ENCODE measurements at places on chromosomes 1 and 21.

- no peak for DNase-seq
Observed at GRCh38 chr1:65059930-65060538, 88.0 kb upstream of the AK4 start.

DNA sequence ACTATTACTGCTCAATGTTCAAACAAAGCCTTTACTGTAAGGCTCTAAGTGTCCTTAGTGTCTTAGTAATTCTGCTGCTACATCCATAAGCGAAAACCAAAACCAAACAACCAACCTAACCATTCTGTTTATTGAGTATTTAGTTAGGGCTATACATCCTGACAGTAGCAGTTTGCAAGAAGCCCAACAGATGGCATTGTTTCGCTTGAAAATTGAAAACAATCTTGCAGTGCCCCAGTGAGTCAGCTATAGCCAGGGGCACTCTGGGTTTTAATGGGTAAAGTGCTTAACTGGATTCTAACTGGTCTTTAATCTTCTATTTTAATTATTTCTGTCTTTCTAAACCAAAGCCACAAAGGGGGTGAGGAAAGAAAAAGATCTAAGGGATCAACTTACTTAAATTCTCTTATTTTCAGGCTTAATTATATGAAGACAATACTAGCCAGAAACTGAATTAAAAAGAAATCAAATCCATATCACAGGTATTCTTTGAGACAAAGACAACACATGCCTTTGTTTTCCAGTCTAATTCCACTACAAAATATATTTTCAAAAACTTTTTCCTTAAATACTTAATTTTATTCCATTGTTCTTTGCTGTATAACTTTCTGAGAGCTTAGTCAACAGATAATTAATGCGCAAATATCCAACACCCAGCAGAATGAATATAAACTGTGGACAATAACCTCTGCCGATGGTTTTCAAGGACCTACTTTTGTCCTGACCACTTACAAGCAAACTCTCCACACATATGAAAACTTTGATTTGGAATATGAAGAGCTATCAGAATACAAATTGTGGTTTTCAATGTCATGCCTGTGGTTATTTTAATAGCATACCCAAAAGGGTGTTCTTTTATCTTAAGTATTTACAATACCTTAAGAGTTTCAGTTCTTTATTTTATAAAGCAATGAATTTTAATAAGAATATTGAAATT is 15.2 kb downstream of the POGZ start:
- DNase-seq = peak; percentile 31

DNA sequence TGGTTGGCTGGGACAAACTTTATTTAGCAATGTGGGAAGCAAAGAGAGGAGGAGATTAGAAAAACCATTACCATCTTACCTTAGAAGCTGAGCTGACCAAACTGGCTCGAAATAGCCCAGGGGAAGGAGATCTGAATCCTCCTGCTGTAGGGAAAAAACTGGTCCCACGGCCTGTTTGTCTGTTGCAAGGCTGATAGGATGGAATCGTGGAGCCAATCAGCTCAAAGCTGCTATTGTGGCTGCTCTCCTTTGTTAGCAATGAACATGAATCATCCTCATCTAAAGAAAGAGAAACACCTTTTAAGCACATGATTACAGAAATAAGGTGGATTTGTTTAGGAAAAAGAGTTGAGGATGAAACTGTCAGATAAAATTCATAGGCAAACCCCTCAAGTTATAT is 21.5 kb downstream of the CLSPN start:
- no peak for DNase-seq

- no peak for DNase-seq
Observed at GRCh38 chr1:16009678-16010077, 5.6 kb downstream of the SRARP start.

GRCh38 chr1:248114890-248115289 is 19.9 kb downstream of the OR2L13 start:
- no peak for DNase-seq

DNA sequence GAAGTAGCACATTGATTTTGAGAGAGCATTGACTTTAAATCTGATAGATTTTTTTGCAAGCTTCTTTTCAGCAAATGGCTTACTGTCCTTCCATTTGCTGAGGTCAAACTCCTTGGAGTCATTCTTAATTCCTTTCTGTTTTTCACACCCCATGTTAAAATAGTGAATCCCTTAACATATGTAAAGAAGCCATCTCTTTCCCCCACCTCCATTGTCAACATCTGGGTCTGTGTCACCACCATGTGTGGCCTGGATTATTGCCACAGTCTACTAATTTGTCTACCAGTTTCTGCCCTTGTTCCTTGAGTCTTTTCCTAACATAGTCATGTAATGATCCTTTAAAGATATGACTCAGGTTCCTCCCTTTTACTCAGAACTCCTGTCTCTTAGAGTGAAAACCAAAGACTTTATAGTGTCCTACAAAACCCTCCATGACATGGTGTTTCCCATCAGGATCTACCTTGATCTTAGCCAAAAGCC is 104.7 kb downstream of the ST6GALNAC3 start:
- no peak for DNase-seq

- DNase-seq = no peak
Observed at GRCh38 chr21:38267991-38268863, 11.4 kb downstream of the KCNJ15 start.

DNA sequence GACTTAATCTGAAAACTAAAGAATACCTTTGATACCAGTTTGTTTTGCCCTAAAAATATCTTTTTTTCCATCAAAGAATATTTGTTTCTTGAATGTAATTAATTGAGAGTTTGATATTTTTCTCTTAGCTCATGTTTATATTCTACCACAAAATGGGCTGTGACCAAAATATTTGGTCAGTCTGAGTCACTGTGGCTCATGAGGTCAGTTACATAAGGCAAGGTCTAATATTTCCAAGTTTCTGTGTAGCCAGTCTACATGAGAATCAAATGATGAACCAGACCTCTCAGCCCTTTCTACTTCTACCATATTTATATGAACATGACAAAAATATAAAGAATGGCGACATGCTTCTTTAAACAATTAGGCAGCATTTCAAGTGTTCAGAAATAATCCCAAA is 83.0 kb upstream of the IVNS1ABP start:
- DNase-seq = no peak

DNA sequence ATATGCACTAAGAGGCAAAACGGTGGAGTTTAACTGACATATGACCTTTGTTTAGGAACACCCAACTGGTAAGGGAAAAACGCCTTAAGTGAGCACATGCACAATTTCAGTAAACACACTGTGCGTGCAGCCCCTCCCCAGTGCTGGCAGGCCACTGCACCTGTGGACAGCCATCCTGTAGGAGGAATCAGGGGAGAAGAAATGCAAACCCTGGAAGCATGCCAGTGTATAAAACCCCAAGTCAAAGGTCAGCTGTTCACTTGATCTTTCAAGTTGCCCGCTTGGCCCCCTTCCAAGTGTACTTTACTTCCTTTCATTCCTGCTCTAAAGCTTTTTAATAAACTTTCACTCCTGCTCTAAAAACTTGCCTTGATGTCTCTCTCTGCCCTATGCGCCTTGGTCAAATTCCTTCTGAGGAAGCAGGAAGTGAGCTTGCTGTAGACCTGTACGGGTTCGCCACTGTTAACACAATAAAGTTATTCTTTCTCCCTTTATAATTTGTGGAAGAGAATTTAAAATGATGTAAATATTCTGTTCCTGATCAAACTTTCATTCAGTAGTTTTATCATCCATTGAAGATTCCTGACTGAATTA is 31.8 kb downstream of the USP25 start:
- no peak for DNase-seq

DNA sequence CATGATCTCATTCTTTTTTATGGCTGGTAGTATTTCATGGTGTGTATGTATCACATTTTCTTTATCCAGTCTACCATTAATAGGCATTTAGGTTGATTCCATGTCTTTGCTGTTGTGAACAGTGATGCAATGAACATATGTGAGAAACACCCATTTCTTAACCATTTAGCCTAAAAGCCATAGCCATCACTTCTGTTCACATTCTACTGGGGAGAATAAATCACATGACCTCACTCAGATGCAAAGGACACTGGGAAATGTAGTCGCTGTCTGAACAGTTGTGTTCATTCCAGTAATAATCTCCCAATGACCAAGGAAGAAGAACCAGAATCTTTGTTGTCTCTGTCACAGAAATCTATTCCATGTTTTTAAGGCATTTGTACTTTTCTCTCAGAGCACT is 15.1 kb upstream of the PLA2G2E start:
- no peak for DNase-seq

- no peak for DNase-seq
Observed at GRCh38 chr21:33654412-33654811, 12.1 kb downstream of the ITSN1 start.

- no peak for DNase-seq
Observed at GRCh38 chr1:164228928-164229327, 330.1 kb upstream of the PBX1 start.

- no peak for DNase-seq
Observed at GRCh38 chr1:51285055-51285454, 45.3 kb downstream of the TTC39A start.

DNA sequence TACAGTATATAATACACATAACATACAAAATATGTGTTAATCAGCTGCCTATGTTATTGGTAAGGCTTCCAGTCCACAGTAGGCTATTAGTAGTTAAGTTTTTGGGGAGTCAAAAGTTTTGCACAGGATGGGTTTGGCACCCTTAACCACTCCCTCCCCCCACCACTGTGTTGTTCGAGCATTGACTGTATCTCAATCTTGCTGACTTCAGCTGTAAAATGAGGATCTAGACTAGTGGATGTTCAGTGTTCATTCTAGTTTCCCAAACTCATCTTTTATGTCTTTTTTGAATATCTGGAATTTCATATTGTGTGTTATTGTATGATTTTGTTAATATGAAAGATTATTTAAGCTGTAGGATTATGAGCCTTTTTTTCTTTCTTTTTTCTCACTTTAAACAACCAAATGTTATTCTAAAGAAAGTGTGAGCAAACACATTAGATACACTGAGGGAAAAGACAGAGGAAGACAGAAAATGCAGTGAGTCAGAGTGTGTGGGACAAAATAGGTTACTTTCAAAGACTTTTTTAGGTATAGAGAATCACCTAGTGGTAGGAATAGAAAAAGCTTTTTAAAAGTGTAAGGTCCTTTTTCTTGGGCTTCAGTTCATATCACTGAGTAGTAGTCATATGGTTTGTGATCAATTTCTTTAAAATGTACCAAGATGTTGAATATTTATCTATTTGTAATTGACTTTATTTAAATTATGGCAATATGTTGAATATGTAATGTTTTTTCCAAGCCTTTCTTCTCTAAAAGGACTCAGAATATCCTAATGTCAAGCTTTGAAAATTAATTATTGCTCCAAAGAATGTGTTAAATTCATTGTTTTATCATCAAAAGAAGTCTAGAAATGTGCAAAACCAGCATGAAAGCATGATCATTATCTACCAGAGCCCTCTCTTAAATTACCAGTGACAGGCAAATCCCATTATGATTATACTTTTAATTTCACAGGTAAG is 17.9 kb upstream of the CENPF start:
- peak; percentile 14 for DNase-seq

DNA sequence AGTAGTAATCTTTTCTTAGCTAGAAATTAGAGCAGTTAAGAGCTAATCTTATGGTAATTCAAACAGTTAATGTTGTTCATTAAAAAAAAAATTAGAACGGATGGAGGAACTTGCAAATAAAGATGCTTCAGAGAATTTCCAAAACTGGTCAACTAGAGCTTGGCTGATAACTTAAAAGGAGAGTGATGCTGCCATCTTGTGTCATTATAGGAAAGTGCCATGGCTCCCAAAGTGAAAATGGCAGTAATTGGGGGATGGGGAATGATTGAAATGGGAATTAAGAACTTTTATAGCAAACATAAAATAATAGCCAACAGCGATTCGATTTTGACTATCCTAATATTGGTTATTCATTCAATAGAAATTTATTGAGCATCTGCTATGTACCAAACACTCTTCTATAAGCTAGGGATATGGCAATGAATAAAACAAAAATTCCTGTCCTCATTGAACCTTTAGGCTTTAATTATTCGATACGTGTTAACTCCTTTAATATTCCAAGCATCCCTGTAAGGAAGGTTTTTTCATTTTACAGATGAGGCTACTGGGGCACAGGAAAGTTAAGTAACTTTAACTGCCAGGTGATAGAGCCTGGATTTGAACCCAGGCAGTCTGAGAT is 5.7 kb upstream of the PLPP3 start:
- DNase-seq = no peak

DNA sequence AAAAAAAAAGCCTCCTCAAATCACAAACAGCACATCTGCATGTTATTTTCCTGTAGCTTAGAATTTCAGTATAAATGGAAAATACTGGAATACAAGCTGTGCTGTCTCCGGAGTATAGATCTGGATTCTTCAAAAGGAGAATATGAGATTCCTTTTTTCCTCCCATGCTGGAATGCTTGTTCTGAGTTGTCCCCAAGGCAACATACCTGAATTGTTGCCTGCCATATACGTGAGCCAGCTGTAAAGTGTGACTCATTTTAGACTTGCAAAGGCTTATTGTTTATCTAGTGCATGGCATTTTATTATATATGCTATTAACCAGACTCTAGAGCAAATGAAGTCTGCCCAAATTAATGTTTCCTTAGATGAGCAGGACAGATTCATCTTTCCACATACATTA is 95.0 kb upstream of the C1orf105 start:
- no peak for DNase-seq

- DNase-seq = no peak
Observed at GRCh38 chr1:46481961-46482360, 7.7 kb upstream of the DMBX1 start.

DNA sequence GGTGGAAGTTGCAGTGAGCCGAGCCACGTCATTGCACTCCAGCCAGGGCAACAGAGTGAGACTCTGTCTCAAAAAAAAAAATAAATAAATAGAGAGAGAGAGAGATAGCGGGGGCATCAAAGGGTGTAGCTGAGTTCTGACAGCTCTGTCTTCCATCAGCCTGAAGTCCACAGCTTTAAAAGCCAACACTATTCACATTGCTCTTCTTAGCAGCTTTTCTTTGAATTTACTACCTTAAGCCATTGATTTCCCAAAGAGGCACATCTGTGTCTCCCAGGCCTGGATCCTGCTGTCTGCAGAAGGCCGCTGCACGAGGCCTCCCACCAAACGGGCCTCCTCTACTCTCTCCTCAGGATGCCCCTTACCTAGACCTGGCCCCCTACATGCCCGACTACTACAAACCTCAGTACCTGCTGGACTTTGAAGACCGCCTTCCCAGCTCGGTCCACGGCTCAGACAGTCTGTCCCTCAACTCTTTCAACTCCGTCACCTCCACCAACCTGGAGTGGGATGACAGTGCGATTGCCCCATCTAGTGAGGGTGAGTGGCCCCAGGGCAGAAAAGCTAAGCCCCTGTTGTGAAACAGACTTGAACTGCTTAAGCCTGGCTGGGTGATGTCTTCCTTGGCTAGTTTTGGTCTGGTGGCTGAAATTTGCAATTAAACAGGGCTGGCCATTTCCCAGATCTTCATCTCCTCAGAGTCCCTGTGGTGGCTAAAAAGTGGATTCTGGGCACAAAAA is 16.5 kb upstream of the SLC25A34 start:
- no peak for DNase-seq

GRCh38 chr1:153344718-153345025 is 4.0 kb downstream of the PGLYRP4 start:
- DNase-seq = peak; percentile 65

Measured in NCI-H2107 (cell line).